Activated naive CD4-positive, alpha-beta T cell treated with anti-CD3 and anti-CD28 coated beads, Interleukin-2, amount 50 U/mL, for 72 hours (primary cell): ENCODE measurements at places on chromosomes 12 and 14. TPM values are rescaled to one million over a fixed set of nuclear protein-coding genes. Genes with fewer than 3 reads are reported as not detected.

- no peak for DNase-seq
These were observed 222.6 kb downstream of the RGS6 start for GRCh38 chr14:72154645-72155378.

The MMP19 gene
- total RNA-seq: 0.12 TPM

DNA sequence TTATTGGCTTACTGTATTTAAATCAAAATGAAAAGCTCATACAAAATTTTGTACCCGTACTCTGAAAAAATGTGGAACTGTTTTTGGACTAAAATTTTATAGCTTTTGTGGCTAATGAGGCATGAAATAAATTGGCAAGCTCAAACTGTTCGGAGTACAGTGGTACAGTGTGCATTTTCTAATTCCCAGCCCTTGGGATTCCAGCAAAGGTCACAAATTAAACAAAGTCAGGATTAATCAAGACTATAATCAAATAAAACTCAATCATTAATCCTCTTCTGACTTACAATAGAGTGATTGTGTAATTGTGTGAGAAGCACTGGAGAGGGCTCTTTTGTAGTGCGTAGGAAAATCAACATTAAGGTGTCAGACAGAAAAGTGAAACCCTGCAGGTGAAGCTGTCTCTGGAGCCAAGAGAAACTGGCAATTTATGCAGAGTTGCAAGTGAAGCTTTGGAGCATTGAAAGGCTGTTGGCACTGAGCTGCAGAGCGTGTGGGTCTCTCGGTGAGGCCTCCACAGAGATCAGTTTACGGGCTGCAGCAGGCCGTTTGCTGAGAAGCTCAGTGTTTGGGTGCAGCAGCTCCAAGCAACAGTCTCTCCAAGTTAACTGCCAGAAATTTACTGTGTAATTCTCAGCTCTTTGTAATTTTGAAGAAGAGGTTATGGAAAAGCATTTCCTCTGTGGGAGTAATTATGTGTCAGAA lies 275.9 kb downstream of the FBXL14 start:
- DNase-seq: no peak

DNA sequence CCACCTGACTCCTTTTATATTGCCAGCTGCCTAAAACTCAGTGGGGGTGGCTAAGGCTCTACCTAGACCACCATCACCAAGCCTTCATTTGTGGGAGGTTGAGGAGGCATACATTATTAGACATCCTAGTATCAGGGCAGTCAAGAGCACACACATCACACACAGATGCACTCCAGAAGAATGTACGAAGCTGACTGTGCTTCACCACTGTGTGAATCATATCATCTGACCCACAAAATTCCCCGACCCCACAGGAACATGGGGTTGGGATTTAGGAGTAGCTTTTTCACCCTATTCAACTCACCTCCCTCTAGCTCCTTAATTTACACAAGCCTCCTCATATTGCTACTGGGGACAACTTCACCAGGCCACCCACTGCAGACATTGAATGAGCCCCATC lies 64.8 kb upstream of the BDKRB2 start:
- no peak for DNase-seq

DNA sequence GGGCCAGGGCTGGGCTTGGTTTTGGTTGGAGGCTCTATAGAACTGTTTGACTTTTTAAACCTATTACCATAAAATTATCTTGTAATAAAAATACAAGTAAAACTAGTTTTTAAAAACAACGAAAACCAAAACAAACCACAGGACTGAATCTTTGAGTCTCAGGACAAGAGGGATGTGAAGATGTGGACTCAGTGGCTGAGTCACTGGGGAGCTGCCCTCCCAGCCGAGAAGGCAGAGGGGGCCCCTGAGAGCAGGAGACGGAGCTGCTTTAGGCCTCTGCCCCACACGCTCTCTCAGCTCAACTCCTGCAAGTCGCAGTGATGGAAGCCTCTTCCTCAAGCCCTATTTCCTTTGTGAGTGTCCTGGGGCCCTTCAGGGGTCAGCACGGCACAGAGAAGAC lies 59.0 kb downstream of the CDC42BPB start:
- DNase-seq: no peak

- DNase-seq: no peak
These were observed 32.4 kb downstream of the TTC8 start for GRCh38 chr14:88856786-88857366.

The MUCL1 gene
- 0.82 TPM for total RNA-seq

GRCh38 chr12:29207120-29207519 lies 58.0 kb downstream of the FAR2 start:
- no peak for DNase-seq

DNA sequence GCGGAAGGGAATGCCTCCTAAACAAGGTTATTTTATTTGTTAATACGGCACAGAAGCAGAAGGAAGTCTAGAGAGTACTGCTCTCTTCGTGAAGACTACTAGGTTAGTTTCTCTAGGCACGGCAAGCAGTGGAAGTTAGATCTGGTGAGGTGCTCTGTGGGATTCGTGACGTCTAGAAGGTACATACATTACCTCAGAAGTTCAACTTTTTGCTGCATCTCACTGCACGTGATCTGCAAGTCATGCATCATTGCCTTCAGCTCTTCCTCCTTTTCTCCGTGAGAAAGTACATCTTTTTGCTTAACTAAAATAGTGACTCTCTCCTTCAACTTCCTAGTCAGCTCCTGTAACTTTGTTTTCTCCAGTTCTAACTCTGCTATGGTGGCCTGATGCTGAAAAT lies 74.7 kb downstream of the NIN start:
- DNase-seq: no peak
